Amniotic epithelial cell (primary cell): ENCODE measurements at places on chromosomes 5 and 9.
A peak's percentile ranks its signal among the peaks of the same experiment; 100 is the strongest.

- peak; percentile 78 for DNase-seq
Measured at GRCh38 chr9:21873540-21874221, 71.2 kb downstream of the MTAP start.

- DNase-seq = no peak
Measured at GRCh38 chr9:136004712-136005111, 43.5 kb upstream of the UBAC1 start.

DNA sequence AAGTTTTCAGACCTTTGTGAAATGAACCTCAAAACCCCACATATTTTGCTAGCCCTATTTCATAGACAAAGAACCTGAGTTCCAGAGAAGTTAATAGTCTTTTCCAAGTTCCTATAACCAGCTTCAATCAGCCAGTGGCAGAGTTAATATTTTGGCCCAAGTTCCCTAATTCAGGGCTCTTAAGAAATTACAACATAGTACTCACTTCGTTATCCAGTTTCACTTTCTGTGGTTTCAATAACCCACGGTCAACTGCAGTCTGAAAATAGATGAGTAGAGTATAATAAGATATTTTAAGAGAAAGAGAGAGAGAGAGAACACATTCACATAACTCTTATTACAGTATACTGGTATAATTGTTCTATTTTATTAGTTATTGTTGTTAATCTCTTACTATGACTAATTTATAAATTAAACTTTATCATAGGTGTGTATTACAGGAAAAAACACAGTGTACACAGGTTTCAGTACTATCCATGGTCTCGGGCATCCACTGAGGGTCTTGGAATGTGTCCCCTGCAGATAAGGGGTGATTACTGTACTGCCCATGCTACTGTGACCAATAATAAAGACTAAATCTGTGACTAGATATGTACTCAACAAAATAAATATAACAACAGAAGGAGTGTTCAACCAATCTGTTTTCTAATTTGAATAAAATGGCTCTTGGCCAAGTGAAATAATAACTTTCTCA is 9.3 kb upstream of the MYOT start:
- peak; percentile 22 for DNase-seq

- peak; percentile 52 for DNase-seq
Measured at GRCh38 chr9:133463864-133464615, 4.3 kb downstream of the CACFD1 start.

- DNase-seq = no peak
Measured at GRCh38 chr5:37701868-37702267, 138.0 kb downstream of the GDNF start.

GRCh38 chr5:43275391-43275790 is 37.8 kb downstream of the HMGCS1 start:
- DNase-seq = no peak

DNA sequence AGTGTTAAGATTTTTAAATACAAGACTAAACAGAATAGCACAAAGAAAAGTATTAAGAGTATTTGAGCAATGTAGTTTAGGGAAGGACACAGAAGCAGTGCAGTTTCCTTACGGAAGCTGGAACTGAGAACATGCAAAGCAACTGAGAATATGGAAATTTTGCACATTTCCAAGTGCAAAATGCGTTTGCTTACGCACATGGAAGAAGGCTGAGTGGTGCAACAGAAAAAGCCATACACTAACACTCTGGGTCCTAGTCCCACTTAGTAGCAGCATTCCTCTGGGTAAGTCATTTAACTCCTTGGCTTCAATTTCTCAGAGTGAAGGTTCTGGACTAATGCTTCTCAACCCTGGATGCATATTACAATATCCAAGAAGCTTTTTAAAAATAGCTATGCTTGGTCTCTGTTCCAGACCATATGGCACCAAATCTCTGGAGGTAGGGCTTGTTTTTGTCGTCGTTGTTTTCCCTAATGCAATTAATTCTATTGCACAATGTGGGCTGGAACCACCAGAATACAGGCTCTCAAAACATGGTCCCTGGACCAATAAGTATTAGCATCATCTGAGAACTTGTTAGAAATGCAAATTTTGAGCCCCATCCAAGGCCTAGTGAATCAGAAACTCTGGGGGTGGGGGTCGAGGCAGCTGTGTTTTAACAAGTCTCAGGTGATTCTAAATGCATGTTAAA is 65.2 kb upstream of the DEPDC1B start:
- DNase-seq = no peak

GRCh38 chr5:54518146-54518817 is 723 bp downstream of the SNX18 start:
- DNase-seq = no peak

DNA sequence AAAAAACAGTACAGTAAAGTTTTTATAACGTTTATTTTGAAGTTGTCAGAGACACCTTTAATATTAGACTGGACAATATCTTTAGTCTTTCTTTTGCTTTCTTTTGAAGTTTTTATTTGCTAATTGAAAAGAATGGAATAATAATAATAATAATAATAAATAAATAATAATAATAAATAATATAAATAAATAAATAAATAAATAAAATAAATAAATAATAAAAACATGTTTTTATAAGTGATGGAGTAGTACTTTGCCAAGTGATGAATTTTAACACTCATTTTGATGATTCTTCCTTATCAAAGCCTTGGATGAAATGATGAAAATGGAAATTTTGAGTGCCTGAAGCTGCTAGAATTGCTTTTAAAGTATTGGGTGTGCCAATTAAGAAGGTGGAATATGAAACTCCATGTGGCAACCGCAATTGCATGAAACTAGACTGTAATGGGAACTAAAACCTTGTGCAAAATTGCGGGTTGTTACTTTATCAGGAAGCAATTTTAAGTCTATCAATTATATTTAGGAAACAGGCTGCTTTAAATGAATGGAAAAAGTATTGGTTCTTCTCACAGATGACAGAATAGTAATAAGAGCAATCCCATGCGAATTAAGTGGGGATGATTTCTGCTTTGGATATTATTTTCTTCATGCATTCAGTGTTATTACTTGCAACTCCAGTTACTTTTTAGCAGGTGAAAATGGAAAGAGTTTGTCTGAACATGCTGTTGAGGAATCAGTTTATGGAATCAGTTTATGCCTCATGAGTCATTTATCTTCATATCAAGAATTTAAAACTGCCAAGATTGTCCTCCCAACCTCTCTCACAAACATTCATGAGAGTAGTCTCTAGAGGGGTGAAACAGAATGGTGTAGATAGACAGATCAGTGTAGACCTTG is 4.6 kb downstream of the ANXA1 start:
- DNase-seq = no peak

DNA sequence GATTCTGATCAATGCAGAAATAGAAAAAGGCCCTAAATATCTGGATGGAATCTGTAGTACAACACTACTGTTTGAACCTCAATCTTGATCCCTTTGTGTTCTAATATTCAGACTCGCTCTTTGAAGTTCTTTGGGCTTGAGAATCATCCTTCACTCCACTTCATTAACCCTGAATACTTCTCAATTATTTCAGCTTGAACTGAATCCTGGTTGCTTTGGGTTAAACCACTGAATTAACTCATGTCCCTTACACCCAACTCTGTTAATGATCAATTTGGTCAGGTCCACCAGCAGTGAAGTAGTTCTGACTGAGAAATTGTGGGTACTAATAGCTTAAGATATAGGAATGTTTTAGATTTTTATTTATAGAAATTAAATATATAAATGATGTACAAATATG is 1707.2 kb upstream of the ACO1 start:
- no peak for DNase-seq

- DNase-seq = no peak
Measured at GRCh38 chr5:147472664-147473475, 37.0 kb downstream of the DPYSL3 start.

DNA sequence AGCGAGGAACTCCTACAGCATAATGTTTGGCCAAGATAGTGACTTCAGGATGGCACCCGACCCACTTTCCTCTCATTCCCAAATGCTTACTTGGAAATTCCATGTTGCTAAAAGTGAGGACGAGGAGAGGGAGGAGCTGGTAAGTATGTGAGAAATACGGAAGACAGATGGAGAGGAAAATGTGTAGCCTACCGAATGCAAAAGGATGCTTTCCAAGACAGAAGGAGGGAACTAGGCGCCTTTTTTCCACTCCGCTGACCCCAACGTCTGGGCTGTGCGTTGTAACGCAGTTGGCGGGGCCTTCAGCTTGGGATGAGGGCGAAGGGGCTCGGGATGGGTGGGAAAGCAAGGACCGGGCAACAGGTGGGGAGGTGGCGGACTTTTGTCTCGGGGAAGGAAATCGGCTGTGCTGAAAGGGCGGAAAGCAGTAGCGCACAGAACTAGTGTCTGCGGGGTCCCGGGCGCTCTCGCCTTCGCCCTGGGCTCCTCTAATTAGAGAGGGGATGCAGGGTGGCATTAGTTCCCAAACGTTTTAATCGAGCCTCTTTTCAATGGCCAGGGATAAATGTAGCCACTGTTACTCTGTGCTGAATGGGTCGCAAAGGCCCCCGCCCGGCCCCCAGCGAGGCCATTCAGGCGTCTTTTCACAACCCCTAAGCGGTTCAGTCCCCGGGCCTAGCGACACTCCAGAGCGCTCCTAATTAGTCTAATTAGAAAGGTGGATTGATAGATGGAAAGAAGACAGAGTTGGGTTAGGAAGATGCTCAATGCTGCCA is 12.6 kb downstream of the FOXD1 start:
- no peak for DNase-seq

DNA sequence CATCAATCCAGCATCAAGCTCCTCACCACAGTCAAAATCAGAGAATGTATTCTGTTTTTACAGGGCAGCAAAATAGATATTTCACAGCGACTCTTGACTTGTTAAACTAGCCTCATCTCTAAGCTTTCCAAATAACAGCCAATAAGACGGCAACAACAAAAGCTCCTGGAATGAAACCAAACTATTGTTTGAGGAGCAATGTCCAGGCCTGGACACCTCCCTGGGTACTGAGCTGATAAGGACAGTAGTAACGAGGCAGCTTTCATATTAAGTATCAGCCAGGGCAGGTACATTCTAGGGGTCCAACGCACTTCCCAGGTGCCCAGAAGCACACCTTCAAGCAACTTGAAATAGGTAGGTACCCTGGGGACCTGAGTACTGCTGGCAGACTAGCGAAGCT is 260.3 kb downstream of the ENC1 start:
- no peak for DNase-seq

DNA sequence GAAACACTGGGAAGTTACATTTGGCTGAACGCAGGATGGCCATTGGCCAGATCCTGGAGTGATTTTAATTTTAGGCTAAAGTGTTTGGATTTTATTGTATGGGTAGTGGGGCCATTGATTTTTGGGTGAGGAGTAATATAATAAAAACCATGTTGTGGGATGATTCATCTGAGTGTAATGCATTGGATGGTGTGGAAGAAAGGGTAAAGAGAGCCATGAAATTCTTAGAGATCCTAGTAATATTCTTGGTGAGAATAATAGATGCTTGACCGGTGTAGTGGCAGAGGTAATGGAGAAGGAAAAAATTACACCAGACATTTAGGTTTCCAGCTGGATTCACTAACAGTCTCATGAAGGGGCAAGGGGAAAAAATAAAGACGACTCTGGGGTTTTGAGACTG is 158.1 kb downstream of the NPR3 start:
- DNase-seq = no peak

- no peak for DNase-seq
Measured at GRCh38 chr5:134590992-134591659, 41.5 kb downstream of the SAR1B start.
